ENCODE measurements at places on chromosomes 3 and 15.

- no peak for DNase-seq
These were observed 308.1 kb upstream of the RASGRP1 start for GRCh38 chr15:38872732-38873131.

DNA sequence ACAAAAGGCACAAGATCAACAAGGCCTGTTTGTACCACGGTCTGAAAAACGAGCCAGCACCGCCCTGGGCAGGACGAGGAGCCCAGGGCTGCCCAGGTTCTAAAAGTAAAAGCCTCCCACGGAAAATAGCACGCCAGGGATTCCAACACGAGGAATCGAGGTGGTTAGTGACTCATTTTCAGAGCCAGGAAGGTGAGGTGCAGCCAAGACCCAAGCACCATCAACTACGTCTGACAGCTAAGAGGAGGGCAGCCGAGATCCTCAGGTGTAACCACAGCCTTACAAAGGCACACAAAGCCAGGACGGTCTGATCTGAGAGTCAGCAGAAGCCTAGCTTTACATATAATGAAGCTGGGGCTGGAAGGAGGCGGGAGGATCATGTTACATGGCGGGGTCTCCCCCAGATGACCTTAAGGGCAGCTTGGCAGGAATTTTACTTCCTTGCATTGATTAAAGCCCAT is 52.5 kb downstream of the ATP10A start:
- DNase-seq: no peak

GRCh38 chr3:187802203-187802927 is 57.1 kb upstream of the BCL6 start:
- DNase-seq: no peak

- DNase-seq: no peak
These were observed 59.7 kb downstream of the GHSR start for GRCh38 chr3:172388412-172389078.

GRCh38 chr3:17949101-17949500 is 206.7 kb upstream of the TBC1D5 start:
- no peak for DNase-seq

DNA sequence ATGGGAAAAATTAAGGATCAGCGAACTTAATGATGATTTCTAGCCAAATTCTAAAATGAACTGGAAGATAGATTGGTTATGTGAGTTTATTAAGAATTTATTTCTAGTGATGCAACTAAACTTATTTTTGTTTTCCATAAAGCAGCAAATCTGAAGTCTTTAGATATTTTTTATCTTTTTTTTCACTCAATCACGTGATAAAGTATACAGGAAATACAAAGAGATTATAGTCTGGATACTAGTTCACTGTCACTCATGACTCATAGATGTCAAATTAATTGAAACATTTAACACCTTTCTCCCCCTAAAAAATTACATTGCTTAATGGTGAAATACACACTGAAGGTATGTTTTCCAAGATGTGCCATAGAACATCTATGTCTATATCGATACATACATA is 416.9 kb downstream of the TUSC7 start:
- DNase-seq: no peak

DNA sequence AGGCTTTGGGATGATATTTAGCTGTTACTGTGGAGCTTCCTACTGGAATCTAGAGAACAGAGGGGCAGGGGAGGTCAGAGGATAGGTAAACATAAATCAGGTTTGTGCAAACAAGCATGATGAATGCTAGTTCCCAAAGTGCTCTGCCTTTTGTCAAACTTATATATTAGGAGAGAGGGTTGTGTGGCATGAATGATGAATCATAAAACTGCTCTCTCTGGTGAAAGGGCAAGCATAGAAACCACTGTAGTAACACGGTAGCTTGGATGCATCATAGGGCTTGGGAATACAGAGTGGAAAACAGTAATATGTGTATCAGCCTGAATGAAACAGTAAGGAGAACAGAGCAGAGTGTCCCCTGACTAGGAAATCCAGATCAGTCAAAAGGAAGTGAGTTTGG is 486.7 kb downstream of the IL5RA start:
- DNase-seq: no peak

GRCh38 chr3:131756405-131756804 is 253.6 kb upstream of the MRPL3 start:
- no peak for DNase-seq

DNA sequence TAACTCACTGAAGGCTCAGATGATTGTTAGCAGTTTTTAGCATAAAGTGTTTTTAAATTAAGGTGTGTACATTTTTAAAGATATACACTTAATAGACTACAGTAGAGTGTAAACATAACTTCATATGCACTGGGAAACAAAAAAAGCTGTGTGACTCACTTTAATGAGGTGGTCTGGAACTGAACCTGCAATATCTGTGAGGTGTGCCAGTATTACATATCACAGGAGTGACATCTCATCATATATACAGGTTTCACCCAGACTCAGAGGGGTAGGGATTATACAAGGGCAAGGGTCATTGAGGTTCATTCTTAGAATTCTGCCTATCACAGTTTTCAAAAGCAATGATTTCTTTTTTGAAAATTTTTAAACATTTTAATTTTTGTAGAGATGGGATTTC is 7.3 kb upstream of the SNRK start:
- DNase-seq: no peak

DNA sequence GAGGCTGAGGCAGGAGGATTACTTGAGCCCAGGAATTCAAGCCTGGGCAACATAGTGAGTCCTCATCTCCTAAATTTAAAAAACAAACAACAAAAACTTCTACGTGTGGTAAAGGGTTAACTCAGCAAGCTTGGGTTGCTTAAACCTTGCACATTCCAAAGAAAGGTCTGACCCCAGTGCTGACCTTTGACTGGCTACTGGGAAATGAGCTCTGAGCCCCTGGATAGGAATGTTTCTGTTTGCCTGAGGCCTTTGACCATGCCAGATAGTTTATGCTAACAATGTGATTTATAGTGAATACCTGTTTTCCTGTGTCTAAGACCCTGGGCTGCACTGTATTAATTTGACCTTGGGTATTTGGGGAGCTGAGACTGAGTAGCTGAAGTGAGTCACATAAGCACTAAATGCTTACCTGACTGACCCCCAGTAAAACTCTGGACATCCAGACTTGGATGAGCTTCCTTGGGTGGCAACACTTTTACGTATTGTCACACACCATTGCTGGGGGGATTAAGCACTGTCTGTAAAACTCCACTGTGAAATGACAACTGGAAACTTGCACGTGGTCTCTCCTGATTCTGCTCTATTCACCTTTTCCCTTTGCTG is 20.7 kb downstream of the TCAIM start:
- no peak for DNase-seq

DNA sequence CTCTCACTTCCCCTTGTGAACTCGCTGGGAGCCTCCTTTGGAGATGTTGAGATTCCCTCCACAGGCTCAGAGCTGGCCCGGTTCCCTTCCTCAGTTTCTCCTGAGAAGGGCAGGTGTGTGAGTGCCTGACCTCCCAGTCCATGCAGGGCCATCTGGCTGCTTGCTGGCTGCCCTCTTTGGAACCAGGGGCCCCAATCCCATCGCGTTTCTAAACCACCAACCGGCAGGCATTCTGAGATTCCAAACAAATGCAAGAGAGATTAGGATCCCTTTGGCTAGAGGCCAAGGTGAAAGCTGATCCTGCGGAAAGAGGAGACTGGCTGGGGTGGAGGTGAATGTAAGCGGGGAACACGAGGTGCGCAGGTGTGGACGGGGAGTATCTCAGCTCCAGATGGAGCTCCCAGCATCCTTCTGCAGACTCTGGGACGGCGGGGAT is 2.9 kb upstream of the PRRT3 start:
- no peak for DNase-seq

- DNase-seq: no peak
These were observed 84.5 kb upstream of the SYNPR start for GRCh38 chr3:63193647-63194046.

DNA sequence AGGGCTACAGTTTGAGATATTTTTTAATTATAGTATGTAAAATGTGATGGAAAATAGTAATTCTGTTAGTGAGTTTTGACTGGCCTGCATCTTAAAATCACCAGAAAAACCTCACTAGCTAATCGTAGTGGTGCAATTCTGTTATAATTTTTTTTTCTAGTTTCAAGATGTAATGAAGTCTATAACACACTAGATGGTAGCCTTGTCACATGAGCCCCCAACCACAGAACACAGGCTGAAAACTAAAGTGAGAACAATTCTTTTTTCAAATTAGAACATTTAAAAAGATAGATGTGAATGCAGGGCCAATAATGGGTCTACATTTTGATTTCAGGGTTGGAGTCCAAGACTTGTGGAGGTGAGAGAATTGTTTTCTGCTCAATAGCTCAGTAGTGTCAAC is 83.3 kb upstream of the KCNH8 start:
- DNase-seq: no peak

GRCh38 chr3:17894434-17895060 is 152.1 kb upstream of the TBC1D5 start:
- peak; percentile 6 for DNase-seq

- no peak for DNase-seq
These were observed 20.8 kb downstream of the GRAMD2A start for GRCh38 chr15:72176743-72177142.

GRCh38 chr3:31105438-31106077 is 211.1 kb upstream of the GADL1 start:
- no peak for DNase-seq

DNA sequence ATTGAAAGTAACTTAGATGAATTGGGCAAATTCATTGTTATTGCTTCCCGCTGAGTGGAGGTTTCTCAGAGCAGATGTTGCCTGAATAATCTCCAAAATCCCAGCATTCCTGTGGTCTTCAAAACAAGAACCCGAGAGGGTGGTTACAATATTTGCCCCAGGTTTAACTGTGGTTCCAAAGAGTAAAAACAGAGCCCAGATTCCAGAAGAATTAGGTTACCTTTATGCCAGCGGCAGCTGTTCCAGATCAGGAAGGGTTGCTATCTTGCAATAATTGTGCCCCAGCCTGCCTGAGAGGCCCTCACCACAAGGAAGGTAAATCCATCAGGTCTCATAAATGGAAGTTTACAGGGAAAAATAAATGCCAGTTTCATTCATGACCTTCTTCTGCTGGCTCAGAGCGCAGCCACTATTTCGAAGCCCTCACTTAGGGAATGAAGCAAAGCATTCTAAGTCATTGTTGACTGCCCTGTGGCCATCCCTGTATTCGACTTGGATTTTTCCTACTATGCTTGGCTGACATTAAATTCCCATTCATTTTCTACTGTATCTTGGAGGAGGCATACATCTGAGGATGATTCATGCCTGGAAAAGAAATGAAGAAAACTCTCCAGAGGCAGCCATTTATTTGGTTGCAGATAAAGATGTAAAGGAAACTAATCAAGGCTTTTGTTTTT is 54.6 kb downstream of the SSUH2 start:
- no peak for DNase-seq

- no peak for DNase-seq
These were observed 25.6 kb upstream of the PYGO1 start for GRCh38 chr15:55613727-55614126.

DNA sequence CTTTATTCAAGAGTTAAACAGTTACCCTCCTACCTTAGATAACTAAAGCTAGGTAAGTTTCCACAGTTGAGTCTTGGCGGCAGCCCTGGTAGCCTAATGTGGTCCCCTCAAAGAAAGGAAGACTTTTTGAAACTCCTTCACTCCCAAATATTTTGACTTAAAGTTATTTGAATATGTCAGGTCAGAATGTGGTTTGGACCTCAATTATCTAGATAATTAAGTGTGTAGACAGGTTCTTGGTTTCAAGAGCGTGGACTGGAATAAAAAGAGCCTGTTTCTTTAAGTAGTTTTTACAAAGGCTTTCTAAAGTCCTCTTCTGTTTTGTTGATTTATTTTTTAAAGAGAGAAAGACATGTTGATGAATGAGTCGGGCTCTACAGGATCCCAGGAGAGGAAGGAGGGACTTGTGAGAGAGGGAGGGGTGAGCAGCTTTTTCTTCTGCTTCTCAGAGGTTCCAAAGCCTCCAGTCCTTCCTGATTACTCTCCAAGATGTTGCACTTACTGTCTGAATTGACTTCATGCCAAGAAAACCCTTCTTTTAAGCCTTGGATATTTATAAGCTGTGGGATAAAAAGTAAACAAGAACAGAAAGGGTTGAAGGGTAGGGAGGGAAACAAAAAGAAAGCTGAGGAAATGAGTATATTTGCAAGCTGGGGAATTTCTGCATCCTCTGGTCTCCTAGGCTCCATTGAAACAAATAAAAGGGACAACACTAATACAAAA is 457.4 kb downstream of the IGSF11 start:
- no peak for DNase-seq

DNA sequence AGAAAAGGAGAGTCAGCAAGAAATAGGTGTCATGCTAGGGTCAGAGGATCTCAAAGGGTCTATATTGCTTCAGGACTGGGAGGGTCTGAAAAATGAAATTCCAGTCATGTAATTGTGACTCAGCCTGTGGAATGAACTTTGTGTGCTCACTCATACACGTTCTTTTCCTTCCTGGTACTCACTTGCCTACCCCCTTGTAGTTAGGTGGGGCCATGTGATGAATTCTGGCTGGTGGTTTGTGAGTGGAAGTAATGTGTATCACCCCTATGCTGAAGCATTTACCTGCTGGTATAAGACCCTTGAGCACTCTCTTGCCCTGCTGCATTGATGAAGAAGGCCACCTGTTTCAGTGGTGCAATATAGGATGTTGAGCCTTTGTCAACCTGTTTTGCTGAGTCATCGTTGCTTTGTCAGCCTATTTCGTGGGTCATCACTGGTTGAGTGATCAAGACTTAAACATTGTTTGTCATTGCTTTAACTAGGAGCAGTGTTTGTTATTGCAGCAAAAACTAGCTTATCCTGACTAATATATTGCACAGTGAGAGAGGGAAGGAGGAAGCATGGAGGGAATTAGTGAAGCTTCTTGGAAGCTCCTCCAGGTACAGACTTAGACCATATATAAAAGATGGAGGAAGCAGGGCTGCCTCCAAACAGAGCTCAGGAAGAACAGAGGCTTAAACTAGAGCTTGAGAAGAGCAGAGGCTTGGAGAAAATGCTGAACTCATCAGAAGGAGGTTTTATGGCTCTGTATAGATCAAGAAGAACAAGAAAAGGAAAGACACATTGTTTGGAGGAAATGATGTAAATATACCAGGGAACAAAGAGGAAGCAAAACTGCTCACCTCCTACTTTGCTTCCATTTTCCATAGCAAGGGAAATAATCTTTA is 28.9 kb downstream of the TLNRD1 start:
- DNase-seq: no peak

- DNase-seq: no peak
These were observed 8.1 kb upstream of the PRSS50 start for GRCh38 chr3:46725621-46726314.

DNA sequence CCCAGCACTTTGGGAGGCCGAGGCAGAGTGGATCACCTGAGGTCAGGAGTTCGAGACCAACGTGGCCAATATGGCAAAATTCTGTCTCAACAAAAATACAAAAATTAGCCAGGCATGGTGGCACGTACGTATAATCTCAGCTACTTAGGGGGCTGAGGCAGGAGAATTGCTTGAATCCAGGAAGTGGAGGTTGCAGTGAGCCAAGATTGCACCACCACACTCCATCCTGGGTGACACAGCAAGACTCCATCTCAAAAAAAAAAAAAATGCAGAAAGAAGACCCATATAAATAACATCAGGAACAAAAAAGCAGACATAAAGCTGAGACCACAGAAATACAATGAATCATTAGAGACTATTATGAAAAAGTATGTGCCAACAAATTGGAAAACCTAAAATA is 235.2 kb upstream of the VEPH1 start:
- no peak for DNase-seq

- no peak for DNase-seq
These were observed 3.8 kb upstream of the SLMAP start for GRCh38 chr3:57752307-57752706.

- DNase-seq: no peak
These were observed 15.9 kb upstream of the SLC4A7 start for GRCh38 chr3:27500035-27500434.

GRCh38 chr3:50971487-50971924 is 296.8 kb downstream of the DOCK3 start:
- peak; percentile 18 for DNase-seq
